Foreskin keratinocyte (primary cell): ENCODE measurements at places on chromosomes 6 and 20. TPM values are rescaled to one million over a fixed set of nuclear protein-coding genes. Genes with fewer than 3 reads are reported as not detected.

DNA sequence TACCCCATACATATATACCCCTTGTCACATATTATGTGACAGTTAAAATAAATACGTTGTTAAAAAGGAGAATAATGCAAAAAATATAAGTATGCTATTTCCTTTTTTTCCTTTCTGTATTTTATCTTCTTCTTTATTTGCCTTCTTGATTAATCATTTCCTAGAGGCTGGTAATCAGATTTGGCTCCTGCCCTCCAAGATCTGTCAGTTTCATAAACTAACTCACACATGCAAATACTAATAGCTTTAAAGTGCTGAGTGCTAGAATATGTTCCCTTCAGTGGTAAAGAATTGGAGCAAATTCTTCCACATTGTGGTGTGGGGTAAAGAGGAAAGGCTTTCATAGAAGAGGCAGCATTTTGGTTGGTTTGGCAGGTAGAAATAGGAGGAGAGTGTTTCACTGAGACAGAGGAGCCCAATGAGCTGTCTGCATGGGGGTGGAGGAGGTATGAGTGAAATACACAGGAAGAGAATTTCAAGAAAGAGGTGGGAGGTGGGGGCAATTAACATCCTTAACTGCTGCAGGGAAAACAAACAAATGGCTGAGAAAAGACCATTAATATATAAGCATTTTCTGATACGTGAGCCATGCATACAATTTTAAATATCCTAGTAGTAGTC lies 523.9 kb downstream of the BMP2 start:
- DNase-seq = no peak

DNA sequence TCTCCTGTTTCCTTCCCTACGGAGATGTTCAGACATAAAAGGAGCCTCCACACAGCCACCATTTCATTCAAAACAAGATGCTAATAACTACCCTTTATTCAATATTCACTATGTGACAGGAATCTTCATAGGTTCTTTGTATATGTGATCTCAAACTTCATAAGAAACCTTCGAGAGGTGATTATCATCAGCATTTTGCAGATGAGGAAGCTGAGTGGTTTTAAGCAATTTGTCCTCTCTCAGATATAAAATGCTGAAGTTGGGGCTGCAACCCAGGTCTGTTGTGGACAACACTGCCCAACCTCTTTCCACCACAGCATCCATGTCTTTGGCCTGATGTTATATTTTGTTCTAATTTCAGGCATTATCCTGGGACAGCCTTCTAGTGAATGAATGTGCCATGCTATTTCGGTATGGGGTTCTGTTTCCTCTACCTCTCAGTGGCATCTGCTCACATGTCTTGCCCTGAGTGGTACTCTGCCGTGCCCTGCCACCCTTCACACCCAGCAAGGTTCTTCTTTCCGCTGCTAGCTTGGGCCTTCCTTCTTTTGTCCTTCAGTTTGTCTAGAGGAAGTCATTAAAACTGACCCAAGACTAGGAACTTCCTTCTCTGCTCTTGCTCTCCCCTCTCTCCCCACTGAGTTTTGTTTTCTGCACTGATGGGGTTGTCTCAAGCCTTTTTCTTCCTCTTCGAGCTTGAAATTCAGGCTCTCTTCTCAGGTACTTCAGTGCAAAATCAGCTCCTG lies 300.9 kb upstream of the PRDM1 start:
- no peak for DNase-seq

- no peak for DNase-seq
These were observed 30.6 kb upstream of the ADRM1 start for GRCh38 chr20:62272200-62272599.

DNA sequence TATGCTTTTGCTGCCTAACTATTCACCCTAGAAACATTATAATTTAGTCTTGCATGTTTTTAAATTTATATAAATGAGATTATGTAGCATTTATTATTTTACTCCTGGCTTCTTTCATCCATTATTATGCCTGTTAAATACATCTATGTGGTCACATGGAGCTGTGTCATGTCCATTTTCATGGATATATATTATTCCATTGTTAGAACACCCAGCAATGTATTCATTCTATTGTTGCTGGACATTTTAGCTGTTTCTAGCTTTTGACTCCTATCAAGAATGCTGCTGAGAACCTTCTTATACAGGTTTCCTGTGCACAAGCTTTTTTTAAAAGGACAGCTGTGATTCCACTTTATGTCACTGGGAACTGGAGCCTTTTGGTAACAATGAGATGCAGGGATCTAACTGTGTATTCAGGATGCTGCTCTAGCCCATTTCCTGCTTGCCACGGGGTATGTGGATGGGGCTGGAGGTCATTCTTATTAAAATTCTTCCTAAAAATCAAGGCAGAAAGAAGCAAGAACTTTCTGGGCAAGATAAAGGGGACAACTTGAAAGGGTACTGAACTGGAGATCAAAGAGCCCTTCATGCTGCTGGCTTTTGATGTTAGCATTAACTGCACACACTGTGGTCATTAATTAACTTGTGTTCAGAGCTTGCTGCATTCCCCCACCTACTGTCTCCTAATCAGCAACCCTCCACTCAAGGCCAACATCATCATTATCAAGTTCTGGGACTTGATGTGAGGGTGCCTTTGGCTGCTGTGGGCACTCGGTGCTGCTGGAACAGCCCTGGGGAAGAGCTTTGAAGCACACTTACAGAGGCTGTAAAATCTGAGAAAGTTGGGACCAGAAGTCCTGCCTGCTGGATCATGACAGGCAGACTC lies 96.6 kb upstream of the AKIRIN2 start:
- no peak for DNase-seq

GRCh38 chr20:10060226-10060625 lies 25.4 kb downstream of the ANKEF1 start:
- no peak for DNase-seq

- no peak for DNase-seq
These were observed 160.9 kb upstream of the AHI1 start for GRCh38 chr6:135658481-135658880.

GRCh38 chr6:31977816-31978431 lies 3.9 kb upstream of the C4A start:
- no peak for DNase-seq

DNA sequence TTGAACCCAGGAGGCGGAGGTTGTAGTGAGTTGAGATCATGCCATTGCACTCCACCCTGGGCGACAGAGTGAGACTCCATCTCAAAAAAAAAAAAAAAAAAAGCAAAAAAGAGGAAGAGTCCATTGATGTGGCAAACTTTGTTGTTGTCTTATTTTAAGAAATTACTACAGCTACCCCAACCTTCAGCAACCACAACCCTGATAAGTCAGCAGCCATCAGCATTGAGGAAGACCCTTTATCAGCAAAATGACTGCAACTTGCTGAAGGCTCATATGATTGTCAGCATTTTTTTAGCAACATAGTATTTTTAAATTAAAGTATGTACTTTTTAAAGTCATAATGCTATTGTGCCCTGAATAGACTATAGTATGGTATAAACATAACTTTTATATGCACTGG lies 48.8 kb downstream of the ZFP64 start:
- no peak for DNase-seq

DNA sequence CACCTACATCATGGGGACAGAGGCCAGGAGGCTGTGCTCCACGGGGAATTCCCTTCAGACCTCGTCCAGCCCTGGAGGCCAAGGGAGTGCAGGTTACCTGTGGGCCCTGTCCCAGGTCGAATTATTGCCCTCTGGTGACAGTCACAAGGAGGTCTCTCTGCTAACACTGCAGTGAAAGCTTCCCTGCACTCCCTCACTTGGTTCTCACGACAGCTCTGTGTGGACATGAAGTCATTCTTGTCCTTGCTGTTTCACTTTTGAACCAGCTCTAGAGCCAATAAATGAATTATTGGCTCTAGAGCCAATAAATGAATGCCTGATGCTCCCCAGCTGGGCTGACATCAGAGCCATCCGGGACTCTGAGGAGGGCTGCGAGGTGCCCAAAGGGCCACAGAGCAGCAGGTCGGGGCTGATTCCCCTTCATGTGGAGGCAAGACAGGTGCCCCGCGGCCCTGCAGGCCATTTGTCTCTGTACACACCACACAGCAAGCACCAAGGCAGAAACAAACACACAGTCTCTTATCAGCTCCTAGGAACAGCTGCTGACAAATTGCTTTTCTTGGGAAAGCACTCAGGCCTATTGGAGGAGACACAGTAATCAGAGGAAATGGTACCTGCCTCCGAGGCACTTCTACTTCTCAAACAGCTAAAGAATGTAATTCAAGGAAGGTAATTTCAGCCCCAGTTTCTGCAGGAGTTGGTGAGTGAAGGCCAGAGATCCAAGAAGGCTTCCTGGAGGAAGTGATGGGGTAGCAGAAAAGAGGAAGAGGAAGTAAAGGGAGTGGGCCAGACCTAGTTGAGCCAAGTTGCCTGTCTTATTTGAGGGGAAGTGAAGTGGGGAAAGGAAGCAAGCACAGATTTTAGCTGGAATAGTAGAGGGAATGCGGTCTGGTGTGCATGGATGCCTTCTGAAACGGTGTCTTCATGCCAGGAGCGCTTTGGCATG lies 27.5 kb upstream of the TBXT start:
- no peak for DNase-seq

DNA sequence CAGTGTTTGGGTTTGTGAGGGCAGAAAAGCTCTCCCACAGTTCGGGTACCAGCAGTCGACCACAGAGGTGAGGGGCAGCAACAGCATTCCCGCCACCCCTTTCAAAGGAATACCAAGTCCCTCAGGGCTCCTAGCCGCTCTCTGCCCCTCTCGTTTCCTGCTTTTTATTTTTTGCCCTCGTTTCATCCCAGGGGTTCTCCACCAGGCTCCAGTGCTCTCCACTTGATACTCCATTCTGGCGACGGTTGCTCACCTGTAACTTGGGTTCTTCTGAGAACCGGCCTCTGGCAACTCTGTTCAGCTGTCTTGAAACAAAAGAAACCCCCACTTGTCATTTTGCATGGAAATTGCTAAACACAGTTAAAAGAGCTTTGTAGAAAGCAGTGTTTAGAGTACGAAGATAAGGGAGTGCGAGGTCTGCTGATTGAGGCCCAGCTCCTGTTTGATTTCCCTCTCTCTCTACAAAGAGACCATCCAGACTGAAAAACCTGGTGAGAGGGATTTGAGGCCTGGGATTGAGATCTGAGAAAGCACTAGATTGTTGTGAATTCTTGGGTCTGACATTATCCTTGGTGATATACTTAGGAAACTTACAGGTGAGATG lies 28.7 kb downstream of the IGF2R start:
- DNase-seq = no peak

- peak; percentile 89 for DNase-seq
These were observed 110.1 kb downstream of the KIF13A start for GRCh38 chr6:17877196-17877894.

DNA sequence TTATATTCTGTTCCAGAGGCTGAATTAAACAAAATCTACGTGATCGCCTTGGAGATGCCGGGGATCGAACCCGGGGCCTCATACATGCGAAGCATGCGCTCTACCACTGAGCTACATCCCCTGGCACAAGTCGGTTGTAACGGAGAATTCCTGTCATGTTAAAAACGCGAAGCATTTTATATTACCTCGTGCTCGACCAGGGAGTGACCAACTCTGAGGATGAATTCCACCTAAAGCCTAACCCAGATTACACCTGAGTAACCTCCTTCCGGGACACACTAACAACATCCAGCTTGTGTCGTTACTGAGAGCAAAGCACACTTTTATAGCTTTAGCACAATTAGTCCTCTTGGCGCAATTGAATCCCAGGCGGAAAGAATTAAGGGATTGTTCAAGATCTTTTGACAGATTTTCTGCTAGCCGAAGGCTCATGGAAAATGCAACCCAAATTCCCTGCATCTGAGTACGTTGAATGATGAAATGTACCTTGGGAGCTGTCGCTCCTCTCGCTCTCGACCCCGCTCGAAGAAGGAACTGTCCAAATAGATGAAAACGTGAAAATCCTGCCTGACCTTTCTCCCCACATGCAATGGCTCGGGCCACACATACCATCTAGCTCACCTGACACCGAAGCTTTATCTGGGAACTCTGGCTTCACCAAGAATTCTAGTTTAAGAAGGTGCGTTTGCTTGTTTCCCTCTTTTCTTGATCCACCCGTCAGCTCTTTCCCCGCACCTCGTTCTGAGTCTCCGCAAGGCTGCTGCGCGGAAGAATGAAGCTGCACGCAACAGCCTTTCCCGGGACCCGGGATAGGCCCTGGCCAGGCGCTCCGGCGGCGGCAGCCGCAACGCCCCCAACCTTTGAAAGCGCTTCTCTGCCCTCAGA lies 148.3 kb downstream of the GPX5 start:
- DNase-seq = peak; percentile 83

DNA sequence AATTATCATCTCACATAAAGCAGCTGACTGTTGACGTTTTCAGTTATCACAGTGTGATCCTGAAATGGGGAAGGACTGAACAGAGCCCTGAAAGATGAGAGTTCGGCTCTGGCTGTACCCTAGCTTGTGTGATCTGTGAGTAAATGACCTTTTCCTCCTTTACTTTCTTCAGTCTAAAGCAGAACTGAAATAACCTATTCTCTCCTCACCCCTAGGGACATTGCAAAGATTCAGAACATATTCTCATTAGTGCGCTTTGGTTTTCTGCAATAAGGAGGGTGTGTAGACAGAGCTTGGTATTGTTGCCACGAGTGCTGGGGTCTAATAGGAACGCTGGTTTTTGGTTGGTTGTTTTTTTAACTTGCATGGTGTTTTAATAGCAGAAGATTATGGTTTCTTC lies 16.7 kb downstream of the FARS2 start:
- DNase-seq = no peak

DNA sequence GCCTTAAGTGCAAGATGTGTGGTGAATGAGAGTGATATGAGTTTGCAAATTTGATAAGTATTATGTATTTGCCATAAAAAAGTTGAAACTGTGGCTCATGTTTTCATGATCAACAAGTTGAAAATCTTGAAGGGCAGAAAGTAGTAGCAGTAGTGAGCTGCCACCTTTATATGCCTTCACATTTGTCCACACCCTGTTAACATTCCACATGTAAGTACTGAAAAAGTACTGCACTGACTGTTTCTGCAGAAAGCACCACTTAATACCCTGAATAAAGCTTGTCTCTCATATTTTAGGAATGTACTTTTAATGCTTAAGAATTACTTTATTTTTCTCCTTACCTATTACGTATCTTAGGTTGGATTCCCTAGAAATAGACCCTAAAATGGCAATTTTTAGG lies 45.9 kb downstream of the FLRT3 start:
- no peak for DNase-seq

POLR1H gene
- total RNA-seq = 46.7 and 48.0 TPM in 2 replicates

CRYBG1 gene
- 109 and 116 TPM in 2 replicates for total RNA-seq

FAM184A gene
- total RNA-seq = 0.14 and 0.17 TPM in 2 replicates

TXLNB gene
- total RNA-seq = not detected in 2 replicates
